ENCODE measurements at places on chromosomes 12 and 14.

- DNase-seq, result no peak
These were observed 157.1 kb upstream of the CCND2 start for GRCh38 chr12:4116251-4117111.

DNA sequence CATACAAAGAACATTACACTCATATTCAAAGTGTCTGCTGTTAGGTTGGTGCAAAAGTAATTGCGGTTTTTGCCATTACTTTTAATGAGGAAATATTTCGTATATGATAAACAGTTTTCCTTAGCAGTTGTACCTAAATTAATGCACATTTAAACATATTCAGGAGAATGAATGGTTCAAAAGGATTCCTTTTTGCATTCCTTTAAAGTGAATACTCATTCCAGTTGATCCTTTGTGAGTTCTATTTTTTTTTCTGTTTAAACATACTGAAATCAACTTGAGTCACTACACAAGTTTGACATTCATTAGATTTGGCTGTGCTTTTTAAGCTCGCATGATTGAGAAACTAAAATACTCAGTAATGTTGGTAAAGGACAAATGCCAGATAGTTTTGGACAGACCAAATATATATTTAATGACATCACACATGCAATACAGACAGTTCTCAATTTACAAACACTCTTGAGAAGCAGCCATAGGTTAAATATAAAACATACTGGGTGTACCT, 13.8 kb upstream of the SLC38A2 start:
- DNase-seq, result no peak

- no peak for DNase-seq
These were observed 7.8 kb downstream of the LRRC10 start for GRCh38 chr12:69602954-69603353.

- no peak for DNase-seq
These were observed 217.6 kb upstream of the SFSWAP start for GRCh38 chr12:131493068-131493826.

- DNase-seq, result no peak
These were observed 27.4 kb upstream of the BTBD6 start for GRCh38 chr14:105220699-105221597.

- no peak for DNase-seq
These were observed 68.9 kb upstream of the STAC3 start for GRCh38 chr12:57319678-57320469.

DNA sequence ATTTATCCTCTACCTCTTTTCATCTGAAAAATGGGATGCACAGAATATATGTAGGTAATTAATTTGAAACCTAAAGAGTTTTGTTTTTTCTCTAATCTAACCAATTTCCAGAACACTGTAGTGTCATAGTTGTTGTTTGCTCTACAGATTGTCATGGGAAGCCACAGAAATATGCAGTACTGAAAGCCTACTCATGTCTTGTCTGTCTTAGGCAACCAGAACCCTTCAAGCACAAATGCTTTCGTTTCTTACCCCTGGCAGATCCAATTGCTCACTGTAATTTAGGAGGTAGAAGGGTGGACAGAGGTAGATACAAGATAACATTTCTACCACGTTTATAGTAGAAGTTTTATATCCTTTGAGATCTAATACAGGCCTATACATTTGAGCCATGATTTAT, 330.2 kb upstream of the NOVA1 start:
- no peak for DNase-seq

DNA sequence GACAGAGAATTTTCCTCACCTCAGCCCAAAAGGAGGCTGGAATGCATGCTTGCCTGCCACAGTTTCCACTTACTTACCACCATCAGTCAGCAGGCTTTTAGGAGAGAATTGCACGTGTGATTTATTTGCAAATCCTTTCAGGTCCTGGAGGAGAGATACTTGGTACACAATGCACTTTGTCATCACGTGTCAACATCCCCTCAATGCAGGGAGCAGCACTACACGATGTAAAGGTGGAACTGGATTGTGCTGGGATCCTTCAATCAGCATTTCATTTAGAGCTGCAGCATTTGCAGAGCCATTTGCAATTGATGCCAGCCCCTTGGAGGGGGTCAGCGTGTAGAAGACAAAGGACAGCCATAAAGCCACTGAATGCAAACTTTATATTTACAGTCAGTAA, 218.1 kb downstream of the GLT1D1 start:
- no peak for DNase-seq

DNA sequence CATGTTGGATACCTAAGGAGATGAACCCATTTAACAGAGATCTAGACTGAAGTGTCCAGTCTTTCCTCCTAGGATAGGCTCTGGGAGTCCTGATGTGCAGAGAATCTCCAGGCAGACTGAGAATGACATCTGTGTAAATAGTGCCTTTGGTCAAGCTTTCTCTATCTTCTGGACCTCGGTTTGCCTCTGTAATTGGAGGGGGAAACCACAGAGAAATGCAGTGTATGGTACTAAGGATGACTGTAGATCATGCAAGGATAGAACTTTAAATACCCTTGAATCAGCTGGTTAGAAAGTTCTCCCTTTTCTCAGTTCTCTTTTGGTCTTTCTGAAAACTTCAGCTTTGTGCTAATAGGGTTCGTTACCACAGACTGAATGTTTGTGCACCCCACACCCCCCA, 112.2 kb downstream of the PTPN11 start:
- no peak for DNase-seq

DNA sequence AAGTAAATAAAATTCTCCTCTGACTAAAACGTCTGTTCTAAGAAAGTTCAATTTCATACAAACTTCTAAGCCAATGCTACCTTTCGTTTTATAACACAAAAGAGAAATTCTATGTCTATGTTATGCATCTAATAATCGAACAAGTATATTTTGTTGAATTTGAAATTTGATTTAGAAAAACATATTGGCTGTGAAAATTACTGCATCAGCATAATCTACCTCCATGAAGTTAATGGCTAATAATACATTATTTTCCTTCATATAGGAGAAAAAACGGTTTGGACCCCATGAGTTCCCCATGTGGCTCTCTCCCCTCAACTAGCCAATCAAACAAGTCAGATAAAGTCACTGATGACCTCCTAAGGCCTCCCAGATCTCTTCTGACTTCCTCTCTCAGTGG, 106.5 kb downstream of the KCNH5 start:
- DNase-seq, result no peak

- DNase-seq, result no peak
These were observed 68.7 kb downstream of the DHRS2 start for GRCh38 chr14:23704890-23705289.

GRCh38 chr14:92500491-92500941, 13.1 kb upstream of the RIN3 start:
- no peak for DNase-seq

DNA sequence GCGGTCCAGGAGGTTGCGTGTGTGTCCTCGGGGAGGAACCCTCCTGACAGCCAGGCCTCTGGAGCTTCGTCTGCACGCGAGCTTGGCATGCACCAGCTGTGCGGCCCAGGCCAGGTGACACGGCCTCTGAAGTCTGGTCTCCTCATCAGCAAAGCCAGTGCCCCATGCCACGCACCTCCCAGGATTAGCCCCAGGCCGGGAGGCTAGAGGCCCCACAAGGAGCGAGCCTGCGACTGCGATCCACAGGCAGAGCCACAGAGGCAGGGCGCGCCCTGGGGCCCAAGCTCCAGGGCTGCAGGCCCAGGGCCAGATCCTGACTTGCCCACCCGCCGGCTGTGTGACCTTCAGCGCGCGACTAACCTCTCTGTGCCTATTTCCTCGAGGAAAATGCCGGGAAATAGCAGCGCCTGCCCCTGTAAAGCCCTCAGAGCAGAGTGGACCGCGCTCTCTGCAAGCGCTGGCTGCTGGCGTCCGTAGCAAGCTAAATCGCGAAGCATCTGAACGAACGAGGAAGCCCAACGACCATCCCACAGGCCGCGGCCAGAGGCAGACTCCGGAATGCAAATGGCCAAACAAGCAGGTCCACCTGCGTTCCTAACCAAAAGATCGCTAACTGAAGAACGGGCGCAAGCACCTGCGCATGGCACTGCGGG, 492 bp upstream of the BTBD6 start:
- no peak for DNase-seq

DNA sequence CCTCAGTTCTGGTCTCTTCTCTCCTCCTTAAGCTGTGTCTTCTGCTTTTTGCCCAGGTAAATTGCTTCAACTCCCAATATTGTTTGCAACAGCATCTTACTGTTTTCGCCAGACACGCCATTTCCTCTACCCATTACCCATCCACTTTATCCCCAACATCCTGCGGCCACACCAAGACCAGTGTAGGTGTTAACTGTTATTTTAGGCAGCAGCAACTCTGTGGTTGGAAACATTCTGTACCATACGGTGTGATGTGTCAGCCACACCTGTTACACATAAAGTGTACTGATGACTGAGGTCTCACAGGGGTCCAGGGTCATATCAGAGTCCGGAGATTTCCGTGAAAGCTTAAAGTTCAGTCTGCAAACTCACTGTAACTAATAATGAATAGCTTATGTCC, 21.8 kb upstream of the KLRD1 start:
- no peak for DNase-seq

GRCh38 chr12:76020731-76021672, 10.6 kb downstream of the PHLDA1 start:
- DNase-seq, result peak; percentile 64

DNA sequence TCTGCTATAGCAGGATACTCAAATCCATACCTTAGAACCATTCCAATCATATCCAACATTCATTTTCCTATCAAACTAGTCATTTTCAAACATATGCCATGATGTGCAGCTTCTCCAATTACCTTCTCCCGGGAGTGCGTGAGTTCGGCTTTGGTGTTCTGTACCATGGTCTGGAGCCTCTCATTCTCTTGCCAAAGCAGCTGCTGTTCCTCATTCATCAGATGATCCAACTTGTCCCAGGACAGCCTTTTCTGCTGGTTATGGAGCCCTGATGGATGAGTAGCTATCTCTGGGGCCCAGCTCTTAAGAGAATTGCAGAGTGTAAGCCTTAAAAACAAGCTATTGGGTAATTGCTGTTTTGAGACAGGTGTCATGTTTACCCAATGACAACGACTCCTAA, 71.1 kb upstream of the SAV1 start:
- DNase-seq, result no peak

- no peak for DNase-seq
These were observed 18.8 kb upstream of the HIGD1C start for GRCh38 chr12:50933459-50934124.

DNA sequence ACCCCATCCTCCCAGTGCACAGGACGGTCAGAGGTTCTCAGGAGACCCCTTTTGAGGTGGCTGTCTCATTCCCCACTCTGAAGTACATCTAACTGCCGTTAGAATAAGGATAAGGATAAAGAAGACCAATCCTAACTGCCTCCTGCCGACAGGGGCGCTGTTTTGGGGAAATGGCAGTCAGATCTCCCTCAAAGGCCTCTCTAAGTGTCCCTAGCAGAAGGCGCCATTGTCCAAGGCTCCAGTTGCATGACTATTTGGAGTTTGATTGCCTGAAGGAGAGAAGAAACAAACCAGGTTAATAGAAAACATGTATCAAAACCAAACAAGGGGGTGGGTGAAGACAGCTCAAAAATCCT, 29.1 kb upstream of the KLRB1 start:
- DNase-seq, result no peak

GRCh38 chr14:87306409-87307168, 686.4 kb downstream of the GALC start:
- no peak for DNase-seq

DNA sequence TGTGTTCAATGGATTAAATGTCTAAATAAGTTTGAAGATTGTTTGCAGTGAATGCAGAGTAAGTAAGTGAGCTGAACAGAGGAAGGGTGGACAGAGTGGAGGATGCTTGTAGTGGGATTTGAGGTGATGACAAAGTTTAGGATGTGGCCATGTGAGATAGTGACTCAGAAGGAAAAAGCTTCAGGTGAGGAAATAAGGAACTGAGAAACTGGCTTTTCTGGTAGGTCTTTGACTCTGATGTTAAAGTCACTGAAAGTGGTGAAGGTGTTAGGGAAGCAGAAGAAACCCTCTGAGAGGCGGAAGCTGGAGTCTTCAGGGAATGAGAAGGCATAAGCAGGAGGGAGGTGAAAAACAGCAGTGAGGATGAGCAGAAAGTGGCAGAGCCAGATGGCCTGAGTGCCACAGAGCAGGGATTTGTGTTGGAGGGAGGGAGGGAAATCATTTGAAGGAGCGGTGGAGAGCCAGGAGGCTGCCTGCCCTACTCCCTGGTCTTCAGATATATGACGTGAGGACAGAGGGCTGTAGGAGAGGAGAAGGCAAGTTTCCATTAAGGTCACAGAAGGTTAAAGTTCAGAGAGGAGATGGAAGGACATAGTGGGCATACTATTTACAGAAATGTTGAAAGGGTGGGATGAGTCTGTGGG, 24.8 kb downstream of the RGS6 start:
- no peak for DNase-seq

DNA sequence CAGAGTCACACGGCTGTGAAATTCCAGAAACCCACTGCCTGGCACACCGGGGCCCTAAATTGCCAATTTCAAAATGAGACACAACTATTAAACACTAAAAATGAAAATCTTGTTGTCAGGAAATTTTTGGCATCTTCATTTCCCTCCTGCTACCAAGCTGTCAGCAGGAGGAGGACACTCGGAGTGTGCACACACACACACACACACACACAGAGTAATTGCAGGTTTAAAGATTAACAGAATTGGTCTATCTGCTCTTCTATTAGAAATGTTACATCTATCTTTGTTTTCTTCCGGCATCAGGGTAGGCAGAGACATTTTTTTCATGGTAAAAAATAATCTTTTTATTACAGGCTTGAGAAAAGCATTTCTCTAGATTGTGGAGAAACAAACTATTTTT, 314.2 kb downstream of the EGLN3 start:
- no peak for DNase-seq

- DNase-seq, result no peak
These were observed 69.9 kb downstream of the WIF1 start for GRCh38 chr12:65051218-65051617.

DNA sequence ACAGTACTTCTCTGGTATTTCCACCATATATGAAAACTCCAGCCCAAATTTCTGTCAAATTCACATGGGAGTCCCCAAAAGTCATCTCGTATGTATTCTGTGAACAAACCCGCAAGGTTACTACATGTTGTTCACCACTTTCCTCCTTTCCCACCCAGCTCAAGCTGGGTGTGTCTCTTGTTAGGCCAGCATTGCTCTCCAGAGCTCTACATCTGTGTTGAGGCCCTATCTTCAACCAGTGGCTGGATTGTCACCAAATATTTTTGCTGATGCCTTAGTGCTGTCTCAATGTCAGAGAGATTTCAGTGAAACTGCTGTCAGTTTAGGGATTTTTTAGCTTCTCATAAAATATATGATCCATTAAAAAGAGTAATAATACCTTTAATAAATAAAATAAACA, 230.9 kb downstream of the BTG1 start:
- no peak for DNase-seq

GRCh38 chr14:51546603-51547258, 105.0 kb upstream of the FRMD6 start:
- no peak for DNase-seq

- no peak for DNase-seq
These were observed 101.2 kb downstream of the TMEM30B start for GRCh38 chr14:61179796-61180398.

GRCh38 chr12:2013527-2014223, 9.4 kb upstream of the DCP1B start:
- no peak for DNase-seq

- no peak for DNase-seq
These were observed 30.3 kb upstream of the INSM2 start for GRCh38 chr14:35503646-35504045.

All from stimulated activated CD4-positive, alpha-beta T cell treated with anti-CD3 and anti-CD28 coated beads, Interleukin-15, amount 100 ng/mL, for 48 hours (primary cell).